ENCODE measurements at places on chromosomes 7 and 10. TPM values are rescaled to one million over a fixed set of nuclear protein-coding genes. Genes with fewer than 3 reads are reported as not detected.

The GRID2IP gene
- total RNA-seq: 0.13 TPM

The SPDYE8 gene
- total RNA-seq: not detected

The KCNMA1 gene
- total RNA-seq: 91.9 TPM

The CALHM1 gene
- total RNA-seq: not detected

The MRC1 gene
- total RNA-seq: 0.21 TPM

The GPR15LG gene
- total RNA-seq: 0.41 TPM

The CTNNA3 gene
- 0.85 TPM for total RNA-seq

The MKLN1 gene
- 46.4 TPM for total RNA-seq

The TMED4 gene
- total RNA-seq: 123 TPM

DNA sequence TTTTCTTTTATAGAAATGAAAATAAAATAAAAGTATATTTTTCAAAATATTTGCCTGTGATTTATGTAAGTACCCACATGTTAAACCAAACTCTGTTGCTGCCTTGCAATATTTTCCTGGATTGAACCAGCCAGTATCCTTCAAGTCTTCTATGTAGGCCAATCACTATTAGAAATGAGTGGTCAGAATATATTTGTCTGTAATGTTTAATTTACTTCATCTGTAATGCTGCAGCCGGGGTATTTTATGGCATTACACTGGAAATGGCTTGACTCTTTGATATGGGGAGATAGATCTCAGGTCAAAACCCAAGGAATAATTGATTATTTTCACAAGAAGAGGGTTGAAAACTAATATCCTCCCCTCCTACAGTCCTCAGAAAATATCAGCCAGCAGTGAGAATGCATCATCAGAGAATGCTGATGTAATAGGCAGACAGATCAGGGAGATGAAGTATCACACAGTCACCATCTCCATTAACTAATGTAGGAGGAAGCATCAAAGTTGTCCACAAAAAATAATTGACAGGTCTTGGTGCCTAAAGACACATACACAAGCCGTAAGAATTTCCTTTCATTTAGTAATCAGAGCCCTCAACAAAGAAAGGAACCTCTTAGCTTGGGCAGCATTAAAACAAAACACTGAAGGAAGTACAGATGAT is 82.5 kb downstream of the VWDE start:
- no peak for DNase-seq

DNA sequence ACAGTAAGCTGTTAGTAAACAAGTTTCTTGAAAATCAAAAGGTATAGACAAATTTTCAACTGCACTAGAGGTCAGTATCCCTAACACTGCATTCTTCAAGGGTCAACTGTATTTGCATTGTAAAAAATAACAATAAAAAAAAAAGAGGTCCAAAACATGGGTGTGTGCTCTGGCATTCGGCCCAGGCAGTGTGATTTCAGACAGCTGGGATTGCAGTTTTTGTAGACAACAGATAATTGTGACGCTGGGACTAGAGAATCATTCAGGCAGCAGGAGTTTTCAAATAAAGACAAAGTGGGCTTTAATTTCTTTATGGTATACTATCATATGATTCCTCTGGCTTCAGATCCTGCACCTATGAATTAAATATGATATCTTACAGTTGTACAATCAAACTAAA is 543.2 kb upstream of the SEMA3D start:
- no peak for DNase-seq

GRCh38 chr7:132472463-132473120 is 103.7 kb downstream of the PLXNA4 start:
- no peak for DNase-seq

DNA sequence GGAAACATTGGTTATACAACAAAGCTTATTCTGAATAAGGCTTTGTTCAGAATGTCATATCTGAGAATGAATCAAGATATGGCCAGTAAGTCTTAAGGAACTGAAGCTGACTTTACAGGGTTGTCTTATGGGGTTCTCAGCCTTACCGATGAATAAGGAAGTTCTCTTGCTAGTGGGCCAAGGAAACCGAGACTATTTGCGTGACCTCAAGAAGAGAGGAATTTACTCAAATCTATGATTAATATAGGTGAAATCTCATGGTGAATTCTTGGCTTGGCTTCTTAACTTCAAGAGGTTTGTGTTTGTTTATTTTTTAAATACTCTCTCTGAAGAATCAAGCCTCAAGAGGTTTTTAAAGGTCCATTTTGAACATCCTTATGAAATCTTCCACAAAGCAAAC is 4.7 kb upstream of the MRLN start:
- no peak for DNase-seq

- no peak for DNase-seq
These were observed 88.1 kb downstream of the COBL start for GRCh38 chr7:51228386-51228958.

- no peak for DNase-seq
These were observed 411.9 kb upstream of the SHH start for GRCh38 chr7:156223935-156224832.

- DNase-seq: no peak
These were observed 232.5 kb upstream of the FZD1 start for GRCh38 chr7:91031757-91032156.

- DNase-seq: no peak
These were observed 9.9 kb downstream of the PIP4K2A start for GRCh38 chr10:22704471-22704911.

- no peak for DNase-seq
These were observed 624.7 kb downstream of the KCNMA1 start for GRCh38 chr10:77012812-77013500.

- DNase-seq: no peak
These were observed 52.6 kb upstream of the PCBD1 start for GRCh38 chr10:70940834-70941568.

DNA sequence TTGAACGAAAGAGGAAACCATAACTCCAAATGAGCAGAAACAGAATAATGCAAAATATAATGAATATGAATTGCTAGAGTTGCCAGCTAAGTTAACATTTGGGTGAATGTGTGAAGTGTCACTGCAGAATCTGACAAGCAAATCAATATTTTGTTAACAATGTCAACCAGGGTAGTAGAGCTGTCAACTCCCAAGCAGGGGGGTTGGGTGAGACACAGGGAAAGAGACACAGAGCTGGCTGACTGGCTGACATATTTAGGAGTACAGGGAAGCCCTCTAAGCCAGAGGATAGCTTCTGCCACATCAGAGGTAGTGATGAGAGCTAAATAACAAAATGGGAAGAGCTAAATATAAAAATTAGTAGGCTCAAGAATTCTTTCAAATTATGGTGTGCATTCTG is 393.1 kb upstream of the KCND2 start:
- no peak for DNase-seq

- no peak for DNase-seq
These were observed 13.7 kb upstream of the CUL2 start for GRCh38 chr10:35103882-35104281.

GRCh38 chr7:121266307-121266894 is 62.4 kb upstream of the WNT16 start:
- DNase-seq: no peak

- no peak for DNase-seq
These were observed 35.2 kb upstream of the STOX1 start for GRCh38 chr10:68792115-68792514.

DNA sequence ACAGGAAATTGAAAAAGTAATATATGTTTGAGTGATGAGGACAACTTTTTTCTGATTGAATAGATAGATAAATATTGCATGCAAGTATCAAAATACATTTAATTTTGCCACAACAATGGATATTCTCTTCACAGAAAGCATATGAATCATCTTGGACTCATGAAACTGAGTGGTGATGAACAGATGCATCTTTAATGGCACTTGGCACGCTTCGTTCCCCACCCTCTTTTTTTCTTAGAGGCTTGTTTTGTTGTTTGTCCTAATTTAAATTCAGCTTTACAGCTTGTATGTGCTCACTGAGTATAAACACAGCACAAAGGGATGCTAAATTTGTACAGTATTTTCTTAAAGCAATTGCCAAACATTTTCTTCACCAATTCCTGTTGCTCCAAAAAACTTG is 145.0 kb upstream of the YAE1 start:
- DNase-seq: no peak

DNA sequence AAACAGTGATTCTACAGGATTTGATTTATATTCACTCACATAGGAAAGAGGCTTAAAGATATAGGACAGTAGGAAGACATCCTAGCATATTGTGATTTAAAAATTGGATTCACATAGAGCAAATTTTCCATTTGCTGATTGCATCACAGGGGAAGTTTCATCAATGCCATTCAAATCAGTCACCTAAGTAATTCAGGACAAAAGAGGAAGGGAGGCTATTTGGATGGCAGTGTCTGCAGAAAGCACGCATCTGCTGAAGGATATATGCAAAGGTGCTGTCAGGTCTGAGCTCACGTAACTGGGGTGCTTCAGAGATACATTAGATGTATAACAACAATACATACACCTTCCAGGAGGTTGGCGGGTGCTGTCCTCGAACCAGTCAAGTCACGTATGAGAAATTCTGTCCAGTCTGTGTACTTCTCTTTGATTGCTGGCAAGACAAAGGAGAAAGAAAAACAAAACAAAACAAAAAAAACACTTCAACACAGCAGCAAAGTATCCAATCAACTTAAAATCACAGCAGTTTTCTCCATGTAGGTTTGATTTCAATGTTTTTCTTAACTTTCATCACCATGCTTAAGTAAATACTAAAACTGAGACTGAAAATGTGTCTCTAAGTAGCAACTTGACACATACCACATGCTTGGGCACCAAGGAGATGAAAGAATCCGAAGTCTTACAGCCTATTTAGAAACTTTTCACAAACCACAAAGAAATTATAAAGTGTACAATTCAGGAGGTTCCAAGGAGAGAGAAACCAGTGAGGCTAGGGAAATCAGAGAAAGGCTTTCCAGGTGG is 125.1 kb downstream of the SFMBT2 start:
- DNase-seq: no peak

DNA sequence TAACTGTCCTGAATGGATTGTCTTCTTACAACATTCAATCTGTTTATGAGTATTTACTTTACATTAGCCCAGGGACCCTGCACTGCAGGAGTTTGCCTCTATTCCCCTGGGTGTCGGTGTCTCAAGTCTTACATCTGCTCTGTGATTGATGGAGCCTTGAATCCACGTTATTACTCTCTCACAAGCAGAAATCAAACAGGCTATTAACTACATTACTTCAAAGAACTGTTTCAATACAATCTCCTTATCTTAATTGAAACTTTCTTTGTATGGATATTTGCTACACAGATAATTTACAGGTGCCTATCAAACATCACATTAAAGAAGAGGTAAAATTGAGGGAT is 3.1 kb upstream of the ARID5B start:
- no peak for DNase-seq

DNA sequence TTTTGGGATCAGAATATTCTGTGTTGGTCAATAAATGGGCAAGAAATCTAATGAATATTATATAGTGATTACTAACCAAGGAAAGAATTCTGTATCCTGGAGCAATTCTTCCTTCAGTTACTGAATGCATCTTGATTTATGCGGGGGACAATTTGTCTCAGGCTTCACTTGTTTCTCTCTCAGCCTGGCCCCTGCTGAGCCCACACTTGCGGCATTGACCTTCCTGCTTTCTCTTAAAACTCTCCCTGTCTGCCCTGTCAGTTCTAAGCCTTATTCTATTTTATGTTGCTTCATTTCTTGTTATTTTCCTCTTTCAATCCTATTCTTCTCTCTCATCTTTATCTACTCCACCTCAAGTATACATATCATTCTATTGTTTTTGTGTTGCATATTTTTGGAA is 122.1 kb upstream of the TPK1 start:
- no peak for DNase-seq

DNA sequence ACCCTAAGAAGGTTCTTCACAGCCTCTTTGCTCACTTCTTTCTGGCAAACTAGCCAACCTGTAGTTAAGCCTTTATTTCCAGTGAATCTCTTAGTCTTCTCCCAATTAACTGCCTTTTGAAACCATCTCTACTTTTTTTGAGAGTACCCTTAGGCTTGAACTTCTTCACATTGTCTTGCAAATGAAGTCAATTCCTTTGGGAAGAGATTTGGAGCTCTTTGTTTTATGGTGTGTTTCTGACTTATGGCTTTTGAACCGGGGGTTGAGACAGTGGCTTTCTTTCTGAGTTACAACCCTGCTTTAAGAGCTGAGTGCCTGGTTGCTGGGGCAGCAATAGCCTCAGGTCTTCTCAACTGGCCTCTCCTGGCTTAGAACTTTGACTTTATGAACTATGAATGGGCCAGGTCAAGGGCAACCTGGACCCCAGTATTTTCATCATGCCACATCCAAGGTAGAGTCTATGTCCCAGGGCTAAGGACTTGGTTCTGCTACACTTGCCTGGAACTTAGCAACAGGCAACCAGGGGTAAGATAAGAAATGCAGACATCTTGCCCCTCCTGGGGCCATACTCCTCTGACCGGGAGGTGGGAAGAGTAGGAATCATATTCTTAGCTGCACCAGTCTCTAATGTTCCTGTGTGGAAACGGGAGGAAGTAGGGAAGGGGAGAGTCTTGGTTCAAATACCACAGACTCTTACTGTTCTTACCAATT is 53.0 kb downstream of the SP4 start:
- no peak for DNase-seq
